HCT116 (cell line): ENCODE measurements at places on chromosomes 2 and 18. TPM values are rescaled to one million over a fixed set of nuclear protein-coding genes. Genes with fewer than 3 reads are reported as not detected.

The EMILIN2 gene
- 23.4 TPM for total RNA-seq

The LYG1 gene
- total RNA-seq, result 3.8 TPM

The TMEFF2 gene
- total RNA-seq, result not detected

The PXDN gene
- 10.7 TPM for total RNA-seq

The GAL3ST2 gene
- 0.44 TPM for total RNA-seq

The CCDC74B gene
- total RNA-seq, result 3.2 TPM

The CHRNA1 gene
- total RNA-seq, result not detected

The LHCGR gene
- total RNA-seq, result not detected

The EFEMP1 gene
- 0.34 TPM for total RNA-seq

The SNORC gene
- 14.0 TPM for total RNA-seq

The CYB5A gene
- total RNA-seq, result 37.7 TPM

The ANKRD29 gene
- total RNA-seq, result 8.8 TPM

The C2orf78 gene
- 1.5 TPM for total RNA-seq

The TMEM17 gene
- 3.2 TPM for total RNA-seq

The AQP12A gene
- total RNA-seq, result not detected

The GATA6 gene
- total RNA-seq, result 3.3 TPM

The GPR39 gene
- 5.1 TPM for total RNA-seq

The IL36RN gene
- total RNA-seq, result not detected

The HOXD12 gene
- total RNA-seq, result 0.27 TPM

The GRP gene
- not detected for total RNA-seq

The TRABD2A gene
- total RNA-seq, result 4.6 TPM

The C2orf81 gene
- 6.5 TPM for total RNA-seq

The PPP1R1C gene
- total RNA-seq, result 17.8 TPM

The EPB41L3 gene
- total RNA-seq, result 0.34 TPM

The CRYBA2 gene
- total RNA-seq, result not detected

The SPEG gene
- total RNA-seq, result 56.6 TPM

The DOK6 gene
- total RNA-seq, result not detected

The SLC9A4 gene
- 0.07 TPM for total RNA-seq

The LBX2 gene
- total RNA-seq, result 10.1 TPM

The ABCG8 gene
- total RNA-seq, result 0.05 TPM

The FBXO36 gene
- 3.8 TPM for total RNA-seq

The RGPD3 gene
- total RNA-seq, result 0.15 TPM

The RBBP8 gene
- total RNA-seq, result 66.6 TPM

The CCDC68 gene
- 6.6 TPM for total RNA-seq

The RNF125 gene
- total RNA-seq, result 7.4 TPM

The ZBTB7C gene
- total RNA-seq, result 0.37 TPM

The CACNB4 gene
- total RNA-seq, result 2.0 TPM

The PFN4 gene
- total RNA-seq, result not detected

The EIF4E2 gene
- 58.6 TPM for total RNA-seq

The SGPP2 gene
- 1.6 TPM for total RNA-seq

The ALK gene
- not detected for total RNA-seq

The WDR35 gene
- total RNA-seq, result 9.6 TPM
